ENCODE measurements at places on chromosomes 4 and X.

GRCh38 chr4:87584222-87584908 is 24.0 kb upstream of the DSPP start:
- H3K4me1 ChIP-seq, result peaks cover 9% of the 10 kb centered on the region
- H3K27ac ChIP-seq, result no peak overlapping the region
- no peak overlapping the region for H3K4me3 ChIP-seq
- H3K27me3 ChIP-seq, result no peaks in the 10 kb centered on the region
- DNase-seq, result no peak
- no peaks in the 10 kb centered on the region for H3K36me3 ChIP-seq

DNA sequence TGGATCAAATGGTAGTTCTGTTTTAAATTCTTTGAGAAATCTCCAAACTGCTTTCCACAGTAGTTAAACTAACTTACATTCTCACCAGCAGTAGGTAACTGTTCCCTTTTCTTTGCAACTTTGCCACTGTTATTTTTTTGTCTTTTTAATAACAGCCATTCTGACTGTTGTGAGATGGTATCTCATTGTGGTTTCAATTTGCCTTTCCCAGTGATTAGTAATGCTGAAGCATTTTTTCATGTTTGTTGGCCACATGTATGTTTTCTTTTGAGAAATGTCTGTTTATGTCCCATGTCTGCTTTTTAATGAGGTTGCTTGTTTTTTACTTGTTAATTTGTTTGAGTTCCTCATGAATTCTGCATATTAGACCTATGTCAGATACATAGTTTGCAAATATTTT is 198.8 kb downstream of the RAB28 start:
- no peak for DNase-seq
- H3K36me3 ChIP-seq, result peaks cover 10% of the 10 kb centered on the region
- peaks cover 11% of the 10 kb centered on the region for H3K4me1 ChIP-seq
- H3K27ac ChIP-seq, result no peak overlapping the region
- no peaks in the 10 kb centered on the region for H3K27me3 ChIP-seq

DNA sequence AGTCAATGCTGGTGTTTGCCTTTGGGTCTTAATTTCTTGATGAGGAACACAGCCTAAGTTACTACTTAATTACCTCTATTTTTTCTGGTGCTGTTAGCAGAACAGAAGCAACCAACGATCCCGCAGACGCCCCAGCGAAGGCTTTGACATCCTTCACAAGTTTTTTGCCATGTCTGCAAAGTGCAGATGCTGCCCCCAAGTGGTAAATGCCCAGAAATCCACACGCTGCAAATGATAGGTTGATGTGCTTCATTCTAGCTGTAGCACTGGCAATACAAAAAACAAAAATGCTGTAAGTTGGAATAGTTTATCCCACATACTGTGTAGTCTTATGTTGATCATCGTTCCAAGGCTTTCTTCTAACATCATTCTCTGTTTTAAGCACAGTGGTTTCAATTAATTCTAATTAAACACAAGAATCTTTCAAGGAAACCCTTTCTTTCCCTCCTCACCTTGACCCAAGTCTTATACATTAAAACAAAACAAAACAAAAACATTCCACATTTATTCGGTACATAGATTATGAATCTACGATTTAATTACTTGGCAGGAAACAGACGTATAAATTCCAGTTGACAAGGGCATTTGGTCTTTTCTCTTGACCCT is 1.2 kb downstream of the PNPLA4 start:
- no peak for DNase-seq
- peaks cover 3% of the 10 kb centered on the region for H3K27me3 ChIP-seq
- peaks cover 9% of the 10 kb centered on the region for H3K4me1 ChIP-seq
- H3K36me3 ChIP-seq, result no peaks in the 10 kb centered on the region
- peak overlapping the region; percentile 14 for H3K4me3 ChIP-seq

DNA sequence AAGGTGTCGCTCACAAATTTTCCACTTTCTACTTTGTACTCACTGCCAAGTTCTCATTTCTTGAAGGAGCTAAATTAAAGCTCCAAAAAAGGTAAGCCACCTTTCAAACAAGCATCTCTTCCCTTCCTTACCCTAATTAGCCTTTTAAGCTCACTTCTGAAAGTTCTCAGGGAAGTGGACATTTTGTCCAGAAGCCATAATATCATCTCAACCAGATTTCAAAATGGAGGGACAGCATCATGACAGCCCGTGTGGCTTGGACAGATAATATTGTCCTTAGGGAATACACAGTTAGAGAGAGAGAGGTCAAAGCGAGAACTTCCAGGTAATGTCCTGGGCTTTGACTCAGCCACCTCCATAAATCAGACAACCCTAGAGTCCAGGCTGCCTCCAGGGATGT is 93.8 kb upstream of the ANXA3 start:
- DNase-seq, result no peak
- peaks cover 11% of the 10 kb centered on the region for H3K36me3 ChIP-seq
- no peaks in the 10 kb centered on the region for H3K4me1 ChIP-seq
- no peaks in the 10 kb centered on the region for H3K27me3 ChIP-seq

- H3K36me3 ChIP-seq, result no peaks in the 10 kb centered on the region
- H3K27ac ChIP-seq, result no peak overlapping the region
- no peak overlapping the region for H3K4me3 ChIP-seq
- H3K27me3 ChIP-seq, result peaks cover 12% of the 10 kb centered on the region
- no peak for DNase-seq
- peaks cover 29% of the 10 kb centered on the region for H3K4me1 ChIP-seq
Measured at GRCh38 chr4:74638001-74638400, 156.3 kb downstream of the BTC start.

- H3K4me1 ChIP-seq, result peaks cover 28% of the 10 kb centered on the region
- no peak overlapping the region for H3K4me3 ChIP-seq
- peaks cover 18% of the 10 kb centered on the region for H3K36me3 ChIP-seq
- H3K27me3 ChIP-seq, result no peaks in the 10 kb centered on the region
- DNase-seq, result peak; percentile 90
Measured at GRCh38 chr4:754221-755120, 48.8 kb downstream of the PCGF3 start.

DNA sequence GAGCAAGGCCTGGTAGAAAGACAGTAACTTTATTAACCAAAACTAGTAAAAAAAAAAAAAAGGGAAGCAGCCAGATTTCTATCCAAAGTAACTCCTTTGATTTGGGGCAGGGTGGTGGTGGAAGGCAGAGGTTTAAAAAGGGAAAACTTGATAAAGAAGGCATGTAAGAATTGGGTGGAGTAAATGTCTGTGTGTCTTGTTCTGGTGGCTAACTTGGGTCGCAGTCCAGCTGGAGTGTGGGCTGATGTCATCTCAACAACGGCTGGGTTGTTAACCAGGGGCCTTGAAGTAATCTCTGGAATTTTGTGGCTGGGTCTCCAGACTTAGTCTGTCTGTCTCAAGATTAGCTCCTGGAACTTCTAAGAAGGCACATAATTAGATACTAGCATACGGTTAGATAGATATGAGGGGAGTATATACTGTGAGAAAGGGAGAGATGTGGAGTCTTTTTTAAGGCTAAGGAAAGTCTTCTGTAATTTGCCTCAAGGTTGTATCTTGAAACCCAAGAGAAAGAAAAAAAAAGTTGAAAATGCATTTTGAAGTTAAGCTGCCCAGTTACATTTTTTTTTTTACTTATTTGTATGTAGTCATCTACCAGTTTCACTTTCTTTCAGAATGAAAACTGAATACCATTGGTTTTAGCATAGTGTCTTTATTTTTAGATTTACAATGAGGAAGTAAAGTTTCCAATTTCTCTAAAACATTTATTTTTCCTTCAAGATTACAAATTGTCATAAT is 48.3 kb downstream of the MTHFD2L start:
- H3K27ac ChIP-seq, result peak overlapping the region; percentile 96
- H3K27me3 ChIP-seq, result no peaks in the 10 kb centered on the region
- peaks cover 50% of the 10 kb centered on the region for H3K4me1 ChIP-seq
- H3K4me3 ChIP-seq, result peak overlapping the region; percentile 23

DNA sequence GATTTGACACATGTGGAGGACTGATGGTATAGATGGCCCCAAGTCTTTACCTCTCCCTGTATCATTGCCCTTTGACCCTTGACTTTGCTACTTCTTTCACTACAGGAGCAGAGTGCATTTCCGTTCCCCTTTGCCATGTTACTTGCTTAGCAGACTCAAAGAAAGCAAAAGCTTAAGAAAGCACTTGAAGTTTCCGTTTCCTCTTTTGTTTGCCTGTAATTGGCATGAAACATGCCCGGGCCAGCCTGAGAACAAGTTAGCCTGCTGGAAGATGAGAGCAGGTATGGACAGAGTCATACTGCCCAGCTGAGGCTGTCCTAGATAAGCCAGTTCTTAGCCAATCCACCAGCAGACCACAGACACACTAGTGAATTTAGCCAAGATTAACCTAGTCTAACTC is 206.0 kb downstream of the BCOR start:
- H3K27ac ChIP-seq, result no peak overlapping the region
- H3K4me3 ChIP-seq, result no peak overlapping the region
- no peaks in the 10 kb centered on the region for H3K27me3 ChIP-seq
- DNase-seq, result no peak

GRCh38 chrX:111352424-111352823 is 59.6 kb downstream of the DCX start:
- H3K36me3 ChIP-seq, result no peaks in the 10 kb centered on the region
- H3K27me3 ChIP-seq, result no peaks in the 10 kb centered on the region
- no peaks in the 10 kb centered on the region for H3K4me1 ChIP-seq
- H3K27ac ChIP-seq, result no peak overlapping the region
- H3K4me3 ChIP-seq, result no peak overlapping the region

DNA sequence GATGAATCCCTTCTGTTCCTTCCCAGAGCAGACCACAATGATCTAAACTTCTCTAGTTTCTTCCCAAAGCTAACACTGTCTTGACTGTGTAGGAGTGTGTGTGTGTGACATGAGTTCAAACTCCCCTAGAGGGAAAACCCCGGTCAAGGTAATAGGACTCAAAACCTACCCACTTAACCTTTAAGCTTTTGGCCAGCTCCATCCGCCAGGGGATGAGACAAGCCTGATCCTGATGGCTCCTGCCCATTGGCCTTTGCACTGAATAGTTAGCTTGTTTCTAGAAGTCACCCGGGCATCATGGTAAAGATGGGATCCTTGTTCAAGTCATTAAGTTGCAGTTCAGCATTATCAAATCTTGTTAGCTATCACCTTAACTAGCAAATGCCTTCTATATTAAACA is 738.4 kb downstream of the RPA4 start:
- no peak for DNase-seq
- no peak overlapping the region for H3K4me3 ChIP-seq
- no peak overlapping the region for H3K27ac ChIP-seq
- H3K36me3 ChIP-seq, result no peaks in the 10 kb centered on the region
- peaks cover 7% of the 10 kb centered on the region for H3K4me1 ChIP-seq

DNA sequence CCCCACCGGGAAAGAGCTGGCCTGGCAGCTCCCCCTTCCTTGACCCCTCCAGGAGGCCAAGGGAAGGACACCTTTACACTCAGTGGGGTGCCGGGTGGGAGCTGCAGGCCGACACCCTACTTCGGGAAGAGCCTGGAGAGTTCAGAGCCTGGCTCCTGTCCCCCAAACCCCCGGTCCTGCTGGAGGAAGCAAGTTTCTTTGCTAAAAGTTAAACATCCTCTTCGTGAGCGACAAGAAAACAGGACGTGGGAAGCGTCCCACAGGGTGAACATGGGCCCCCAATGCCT is 2.4 kb upstream of the FTSJ1 start:
- H3K4me1 ChIP-seq, result peaks cover 38% of the 10 kb centered on the region
- DNase-seq, result no peak
- no peaks in the 10 kb centered on the region for H3K27me3 ChIP-seq
- no peak overlapping the region for H3K4me3 ChIP-seq

DNA sequence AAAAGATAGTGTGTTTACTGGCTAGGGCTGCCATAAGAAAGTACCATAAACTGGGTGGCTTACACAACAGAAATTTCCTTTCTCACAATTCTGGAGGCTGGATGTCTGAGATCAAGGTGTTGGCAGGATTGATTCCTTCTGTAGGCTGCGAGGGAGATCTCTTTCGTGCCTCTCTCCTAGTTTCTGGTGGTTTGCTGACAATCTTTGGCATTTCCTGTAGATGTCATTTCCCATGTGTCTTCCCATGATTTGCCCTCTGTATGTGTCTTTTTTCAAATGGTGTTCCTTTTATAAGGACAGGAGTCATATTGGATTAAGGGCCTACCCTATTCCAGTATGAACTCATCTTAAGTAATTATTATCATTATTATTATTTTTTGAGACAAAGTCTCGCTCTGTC is 27.9 kb upstream of the LCORL start:
- no peak overlapping the region for H3K4me3 ChIP-seq
- no peak for DNase-seq
- no peak overlapping the region for H3K27ac ChIP-seq
- no peaks in the 10 kb centered on the region for H3K36me3 ChIP-seq
- no peaks in the 10 kb centered on the region for H3K4me1 ChIP-seq
- H3K27me3 ChIP-seq, result no peaks in the 10 kb centered on the region

- H3K36me3 ChIP-seq, result peaks cover 4% of the 10 kb centered on the region
- H3K27me3 ChIP-seq, result no peaks in the 10 kb centered on the region
- peaks cover 11% of the 10 kb centered on the region for H3K4me1 ChIP-seq
- H3K27ac ChIP-seq, result peak overlapping the region; percentile 18
Measured at GRCh38 chr4:123661080-123661737, 264.6 kb downstream of the SPRY1 start.

DNA sequence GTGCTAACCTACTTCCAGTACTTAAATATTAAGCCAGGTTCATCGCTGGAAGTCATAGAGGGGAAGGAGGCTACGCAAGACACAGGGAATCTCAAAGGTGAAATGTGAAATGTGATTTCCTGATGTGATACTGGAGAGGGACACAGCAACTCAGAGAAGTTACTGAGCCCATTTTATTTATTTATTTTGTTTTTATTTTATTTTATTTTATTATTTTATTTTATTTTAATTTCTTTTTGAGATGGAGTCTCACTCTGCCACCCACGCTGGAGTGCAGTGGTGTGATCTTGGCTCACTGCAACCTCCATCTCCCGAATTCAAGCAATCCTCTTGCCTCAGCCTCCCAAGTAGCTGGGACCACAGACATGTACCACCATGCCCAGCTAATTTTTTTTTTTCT is 19.7 kb downstream of the CLRN2 start:
- no peak for DNase-seq
- no peaks in the 10 kb centered on the region for H3K27me3 ChIP-seq
- H3K36me3 ChIP-seq, result no peaks in the 10 kb centered on the region
- no peak overlapping the region for H3K4me3 ChIP-seq
- no peak overlapping the region for H3K27ac ChIP-seq

DNA sequence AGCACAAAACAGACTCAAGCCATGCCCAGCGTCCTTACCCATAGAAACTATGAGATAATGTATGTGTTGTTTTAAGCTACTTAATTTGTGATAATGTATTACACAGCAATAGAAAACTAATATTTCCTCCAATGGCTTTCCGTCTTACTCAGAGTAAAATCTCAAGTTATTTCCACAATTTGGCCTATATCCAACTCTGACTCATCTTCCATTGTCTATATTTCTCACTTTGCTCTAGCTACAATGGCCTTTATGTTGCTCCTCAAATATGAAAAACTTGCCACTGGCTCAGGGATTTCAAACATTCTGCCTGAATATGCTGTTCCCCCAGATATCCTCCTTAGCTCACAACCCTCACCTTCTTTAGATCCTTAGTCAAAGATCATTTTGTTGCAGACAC is 31.6 kb downstream of the IQCM start:
- H3K4me3 ChIP-seq, result no peak overlapping the region
- H3K4me1 ChIP-seq, result peaks cover 5% of the 10 kb centered on the region
- H3K36me3 ChIP-seq, result no peaks in the 10 kb centered on the region
- H3K27ac ChIP-seq, result no peak overlapping the region
